Mammary epithelial cell (primary cell): ENCODE measurements at places on chromosomes 12 and 14. TPM values are rescaled to one million over a fixed set of nuclear protein-coding genes. Genes with fewer than 3 reads are reported as not detected.

GRCh38 chr12:3557791-3558620, 67.0 kb downstream of the PRMT8 start:
- DNase-seq = no peak

- DNase-seq = peak; percentile 72
Observed at GRCh38 chr12:116492703-116493324, 66.4 kb upstream of the MAP1LC3B2 start.

- no peak for DNase-seq
Observed at GRCh38 chr12:4786795-4787194, 66.6 kb downstream of the GALNT8 start.

DNA sequence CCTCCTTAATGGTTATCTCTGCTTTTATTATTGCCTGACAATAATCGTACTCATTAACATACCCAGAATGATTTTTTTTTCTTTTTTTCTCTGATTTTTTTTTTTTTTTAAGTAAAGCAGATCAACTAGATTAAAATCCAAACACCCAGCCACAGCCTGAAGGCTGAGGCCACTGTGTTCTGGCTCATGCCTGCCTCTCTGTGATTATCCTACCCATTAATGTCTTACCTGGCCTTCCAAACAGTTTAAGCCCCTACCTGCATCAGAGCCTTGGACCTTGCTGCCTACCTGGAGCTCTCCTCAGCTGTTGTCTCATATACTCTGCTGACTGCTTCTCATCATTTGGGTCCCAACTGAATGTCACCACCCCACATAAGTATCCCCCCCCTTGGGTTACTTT, 6.8 kb upstream of the TMED10 start:
- no peak for DNase-seq

- no peak for DNase-seq
Observed at GRCh38 chr12:25639406-25639805, 86.3 kb upstream of the LMNTD1 start.

Gene SELPLG
- 0.63 TPM for polyA plus RNA-seq

Gene RASSF9
- 2.6 TPM for polyA plus RNA-seq

Gene LHX5
- polyA plus RNA-seq = 0.17 TPM

Gene RFLNA
- polyA plus RNA-seq = 0.20 TPM

Gene CLECL1
- polyA plus RNA-seq = not detected
